Stimulated activated CD4-positive, alpha-beta T cell treated with anti-CD3 and anti-CD28 coated beads, Interleukin-12 subunit alpha, Interleukin-12 subunit beta, amount 100 ng/mL, for 4 hours (primary cell): ENCODE measurements at places on chromosomes 5 and 9.

DNA sequence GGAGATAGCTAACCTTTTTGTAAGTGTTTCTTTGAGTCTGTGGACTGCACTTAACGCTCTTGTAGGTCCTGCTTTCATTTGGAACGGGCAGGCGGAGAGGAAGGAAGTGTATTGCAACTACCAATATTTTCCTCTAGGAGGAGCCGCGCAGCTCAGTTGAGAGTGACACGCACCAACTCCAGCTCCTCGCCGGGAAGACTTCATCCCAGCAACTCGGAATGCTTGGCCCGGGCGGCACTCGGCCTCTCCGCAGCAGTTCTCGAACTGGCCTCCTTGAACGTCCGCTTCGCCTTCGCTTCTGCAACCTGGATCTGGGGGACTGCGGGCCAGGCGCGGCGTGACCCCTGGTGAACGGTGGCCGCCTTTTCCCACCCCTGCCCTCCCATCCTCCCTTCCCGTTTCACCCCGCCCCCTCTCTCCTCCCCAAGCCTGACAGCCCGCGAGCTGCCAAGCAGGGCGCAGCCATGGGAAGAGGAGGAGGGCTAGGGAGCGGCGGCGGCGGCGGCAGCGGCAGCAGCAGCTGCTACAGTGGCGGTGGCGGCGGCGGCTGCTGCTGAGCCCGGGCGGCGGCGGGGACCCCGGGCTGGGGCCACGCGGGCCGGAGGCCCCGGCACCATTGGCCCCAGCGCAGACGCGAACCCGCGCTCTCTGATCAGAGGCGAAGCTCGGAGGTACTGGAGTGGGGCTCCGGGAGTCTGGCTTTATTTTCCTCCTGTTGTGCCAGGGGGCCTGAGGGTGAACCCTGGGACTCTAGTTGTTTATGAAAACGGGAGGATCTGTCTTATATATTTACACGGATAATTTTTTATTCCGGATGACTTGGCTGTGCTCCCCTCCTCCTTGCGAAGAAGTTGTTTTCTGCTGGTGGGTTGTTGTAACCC lies at the start of gene GHR:
TSS of gene GHR (plus strand) at position 155 of the 881 bp plus-strand sequence. CDS start 142,436 bp downstream, outside the sequence.
- no peak for DNase-seq

- DNase-seq, result no peak
Observed at GRCh38 chr5:112034421-112034979, 277.5 kb upstream of the NREP start.

DNA sequence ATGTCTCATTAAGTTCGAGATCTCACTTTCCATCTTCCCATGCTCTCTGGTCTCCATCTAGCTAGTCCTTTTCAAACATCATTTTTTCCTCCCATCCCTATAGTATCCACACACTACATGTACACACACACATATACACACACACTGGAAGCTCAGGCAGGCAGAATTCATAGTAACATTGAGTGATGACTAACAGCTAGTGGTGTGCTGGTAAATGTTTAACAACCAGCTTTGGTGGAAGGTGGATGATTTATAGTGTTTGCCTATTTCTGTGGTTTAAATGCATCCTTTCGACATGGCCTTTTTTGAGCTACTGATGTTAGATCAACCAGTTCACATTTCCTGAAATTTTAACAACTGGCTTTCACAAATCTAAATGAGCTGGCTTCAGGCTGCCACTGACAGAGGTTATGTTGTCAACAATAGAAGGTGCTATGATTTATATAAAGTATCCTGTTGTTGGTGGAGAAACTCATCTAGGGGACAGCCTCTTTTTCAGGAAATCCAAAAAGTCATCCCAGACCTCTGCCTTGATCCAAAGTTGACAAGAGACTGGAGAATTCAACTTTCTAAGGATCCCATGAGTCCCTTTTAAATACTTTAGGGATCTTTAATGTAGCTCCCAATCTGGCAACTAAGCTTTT lies 117.8 kb downstream of the CCDC192 start:
- DNase-seq, result no peak

GRCh38 chr5:99037668-99038067 lies 108.9 kb upstream of the CHD1 start:
- DNase-seq, result no peak

DNA sequence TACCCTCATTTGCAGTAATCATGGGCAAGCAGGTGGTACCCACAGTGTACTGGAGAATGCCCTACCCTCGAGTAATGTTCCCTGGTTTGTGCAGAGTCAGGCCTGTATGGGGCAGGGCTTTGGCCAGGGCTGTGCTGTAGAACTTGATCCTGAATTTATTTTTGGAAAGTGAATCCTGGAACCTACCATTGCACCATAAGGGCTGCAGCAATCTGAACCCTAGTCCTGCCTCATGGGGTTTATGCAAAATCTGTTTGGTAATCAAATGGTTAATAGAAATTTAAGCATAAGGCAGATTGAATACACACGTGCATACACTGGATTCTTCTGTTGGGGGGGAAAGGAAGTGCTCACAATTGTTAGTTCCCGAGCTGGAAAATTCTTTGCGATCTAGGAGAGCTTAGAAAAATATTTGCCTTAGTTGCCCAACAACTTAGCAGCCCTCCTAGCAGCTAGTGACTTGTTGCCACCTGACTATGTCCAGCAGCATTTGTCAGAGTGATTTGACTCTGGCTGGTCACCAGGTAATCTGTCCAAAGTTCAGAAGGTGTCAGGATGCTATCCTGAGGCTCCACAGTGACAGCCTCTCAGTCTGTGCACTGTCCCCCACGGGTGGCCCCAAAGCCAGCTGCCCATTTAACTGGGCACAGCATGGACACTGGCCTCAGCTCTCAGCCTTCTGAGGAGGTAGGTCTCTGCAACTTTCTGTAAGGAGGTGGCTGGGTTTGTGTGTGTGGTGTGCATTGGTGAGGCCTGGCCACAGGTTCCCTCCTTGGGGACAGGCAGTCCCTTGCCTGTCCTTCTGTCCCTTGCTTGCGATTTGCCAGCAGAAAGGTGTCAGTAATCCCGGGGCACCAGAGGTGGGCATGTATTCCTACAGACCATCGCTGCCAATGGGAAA lies 8.3 kb downstream of the MVB12B start:
- DNase-seq, result no peak

DNA sequence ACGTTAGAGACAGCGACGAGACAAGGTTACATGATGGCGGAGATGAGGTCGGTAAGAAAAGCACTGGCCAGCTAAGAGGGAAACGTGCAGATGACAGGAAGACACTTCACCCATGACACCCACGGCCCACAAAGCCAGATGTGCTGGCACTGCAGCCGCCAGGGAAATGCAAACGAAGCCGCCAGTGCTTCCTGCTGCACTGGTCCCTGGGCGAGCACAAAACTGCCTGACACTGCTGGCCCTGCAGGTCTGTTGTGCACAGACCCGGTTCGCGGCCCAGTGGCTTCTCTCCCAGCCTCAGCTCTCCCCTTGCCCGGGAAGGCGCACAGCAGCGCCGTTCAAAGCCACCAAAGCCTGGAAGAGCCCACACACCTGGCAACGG lies 20.3 kb downstream of the QSOX2 start:
- DNase-seq, result no peak

GRCh38 chr5:81115261-81115660 lies 117.9 kb upstream of the CKMT2 start:
- DNase-seq, result no peak

DNA sequence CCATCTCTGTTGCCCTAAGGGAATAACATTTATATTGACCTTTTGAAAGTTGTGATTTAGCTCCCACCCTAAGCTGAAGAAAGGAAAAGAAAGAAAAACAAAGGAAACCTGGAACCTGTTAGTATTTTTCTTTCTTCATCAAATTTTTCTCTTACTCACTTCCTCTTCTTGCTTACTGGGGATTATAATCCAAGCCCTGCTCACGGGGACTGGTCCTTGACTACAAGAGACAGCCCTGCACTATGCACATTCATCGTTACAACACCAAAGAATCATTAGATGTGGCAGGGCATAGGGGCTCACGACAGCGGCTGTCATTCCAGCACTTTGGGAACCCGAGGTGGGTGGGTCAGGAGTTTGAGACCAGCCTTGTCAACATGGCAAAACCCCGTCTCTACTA lies 37.8 kb upstream of the LPAR1 start:
- no peak for DNase-seq

DNA sequence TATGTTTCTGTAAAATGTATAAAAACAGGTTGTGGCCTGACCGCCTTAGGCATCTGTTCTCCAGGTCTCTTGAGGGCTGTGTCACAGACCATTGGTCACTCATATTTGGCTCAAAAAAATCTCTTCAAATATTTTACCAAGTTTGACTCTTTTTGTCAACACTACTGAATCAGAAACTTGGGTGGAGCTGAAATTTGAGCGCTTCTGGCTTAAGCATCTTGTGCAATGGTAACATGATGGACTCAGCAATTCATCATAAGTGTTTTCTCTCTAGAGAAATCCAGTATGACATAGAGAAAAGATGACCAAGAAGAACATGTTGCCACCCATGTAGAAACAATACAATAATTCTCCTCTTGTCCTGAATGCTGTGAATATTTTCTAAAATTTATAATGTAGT lies 387.9 kb downstream of the MAT2B start:
- DNase-seq, result no peak

- DNase-seq, result no peak
Observed at GRCh38 chr5:149129181-149129580, 12.1 kb upstream of the ABLIM3 start.

- no peak for DNase-seq
Observed at GRCh38 chr5:177487975-177488374, 9.4 kb downstream of the PDLIM7 start.

GRCh38 chr9:134570151-134570621 lies 71.4 kb upstream of the COL5A1 start:
- DNase-seq, result no peak

DNA sequence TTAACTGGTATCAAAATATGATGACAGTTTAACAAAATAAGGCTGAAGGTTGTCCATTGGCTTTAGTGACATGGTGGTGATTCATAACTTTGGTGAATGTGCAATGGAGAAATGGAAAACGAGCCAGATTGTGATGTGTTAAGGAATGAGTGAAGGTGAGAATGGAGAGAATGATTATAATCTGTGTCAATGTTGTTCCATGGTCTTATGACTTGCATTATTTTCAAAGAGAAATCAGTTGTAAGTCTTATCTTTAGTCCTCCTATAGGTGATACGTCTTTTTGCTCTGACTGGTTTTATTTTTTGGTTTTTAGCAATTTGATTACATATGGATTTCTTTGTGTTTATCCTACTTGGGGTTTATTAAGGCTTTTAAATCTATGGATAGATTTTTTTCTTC lies 12.7 kb downstream of the OR1L6 start:
- DNase-seq, result no peak
